ENCODE measurements at places on chromosomes 3 and 15. TPM values are rescaled to one million over a fixed set of nuclear protein-coding genes. Genes with fewer than 3 reads are reported as not detected.
A peak's percentile ranks its signal among the peaks of the same experiment; 100 is the strongest.

- DNase-seq, result no peak
These were observed 43.6 kb downstream of the MYO1E start for GRCh38 chr15:59329091-59329490.

DNA sequence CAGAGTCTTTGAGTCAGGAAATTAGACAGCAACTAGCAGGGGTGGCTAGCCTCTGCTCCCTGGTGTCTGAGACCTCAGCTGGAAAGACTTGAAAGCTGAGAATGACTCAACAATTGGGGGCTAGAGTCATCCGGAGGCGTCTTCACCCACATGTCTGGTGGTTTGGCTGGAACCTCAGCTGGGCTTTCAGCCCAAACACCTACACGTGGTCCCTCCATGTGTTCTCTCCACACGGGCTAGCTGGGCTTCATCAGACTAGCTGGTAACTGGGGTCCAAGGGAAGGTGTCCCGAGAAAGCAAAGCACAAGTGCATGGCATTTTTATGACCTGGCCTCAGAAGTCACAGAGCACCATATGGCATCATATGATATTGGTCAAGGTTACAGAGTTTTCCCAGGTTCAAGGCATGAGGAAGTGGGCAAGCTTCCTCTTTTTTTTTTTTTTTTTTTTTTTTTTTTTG is 19.9 kb upstream of the ABHD2 start:
- no peak for DNase-seq

DNA sequence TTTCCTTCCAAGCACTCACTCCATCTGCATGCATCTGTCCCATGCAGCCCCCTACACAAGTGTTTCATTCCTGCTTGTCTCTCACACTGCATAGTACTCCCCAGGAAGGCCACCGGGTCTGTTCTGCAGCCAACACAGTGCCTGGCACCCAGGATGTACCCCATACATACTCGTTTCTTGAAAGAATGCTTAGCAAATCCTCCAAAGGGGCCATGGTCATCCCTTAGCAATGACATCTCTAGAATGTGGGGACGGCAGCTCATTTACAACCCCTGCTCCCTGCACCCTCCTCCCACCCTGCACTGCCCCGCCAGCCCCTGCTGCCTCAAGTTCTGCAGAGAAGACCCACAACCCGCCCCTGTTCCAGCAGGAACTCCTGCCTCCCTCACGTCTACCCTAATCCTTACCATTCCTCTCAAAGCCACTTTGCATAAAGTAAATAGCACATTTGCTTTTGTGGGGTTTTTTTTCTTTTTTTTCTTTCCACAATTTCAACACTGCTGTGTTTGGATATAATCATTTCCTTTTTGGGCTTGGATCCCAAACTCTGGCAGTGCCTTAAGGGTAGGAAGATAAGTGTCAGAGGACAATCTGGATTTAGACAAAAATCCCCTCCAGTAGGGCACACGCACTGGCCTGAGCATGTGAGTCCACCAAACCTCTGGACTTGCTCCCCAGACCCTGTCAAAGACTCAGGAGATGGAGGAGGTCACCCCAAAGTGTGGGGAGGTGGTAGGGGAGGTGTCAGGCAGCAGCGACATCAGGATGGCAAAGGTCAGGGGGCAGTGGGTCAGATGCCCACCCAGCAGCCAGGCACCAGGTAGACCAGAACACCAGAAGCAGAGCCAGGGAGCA is 68.4 kb downstream of the MEGF11 start:
- DNase-seq, result no peak

- DNase-seq, result peak; percentile 48
These were observed 33.3 kb downstream of the CCNB2 start for GRCh38 chr15:59138243-59138642.

- DNase-seq, result no peak
These were observed 1.1 kb downstream of the PDIA5 start for GRCh38 chr3:123067689-123068600.

DNA sequence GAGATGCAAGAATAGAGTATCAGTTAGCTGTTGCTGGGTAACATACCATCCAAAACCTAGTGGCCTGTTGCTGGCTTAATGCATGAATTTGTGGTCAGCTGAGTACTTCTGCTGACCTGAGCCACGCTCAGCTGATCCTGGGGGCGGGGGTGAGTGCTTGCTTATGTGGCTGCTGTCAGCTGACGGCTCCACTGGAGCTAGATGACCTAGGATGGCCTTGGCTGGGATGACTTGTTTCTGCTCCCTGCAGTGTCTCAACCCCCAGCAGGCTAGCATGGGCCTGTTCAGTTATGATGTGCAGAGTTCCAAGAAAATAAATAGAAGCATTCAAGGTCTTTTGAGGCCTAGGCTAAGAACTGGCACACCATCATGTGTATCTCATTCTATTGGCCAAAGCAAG is 63.9 kb downstream of the FBLN2 start:
- peak; percentile 79 for DNase-seq

GRCh38 chr3:170355738-170356595 is 1.5 kb upstream of the SKIL start:
- peak; percentile 48 for DNase-seq

- DNase-seq, result peak; percentile 11
These were observed 36.6 kb upstream of the MAGEF1 start for GRCh38 chr3:184748219-184749135.

- DNase-seq, result no peak
These were observed 220.8 kb downstream of the RPLP1 start for GRCh38 chr15:69673291-69673881.

DNA sequence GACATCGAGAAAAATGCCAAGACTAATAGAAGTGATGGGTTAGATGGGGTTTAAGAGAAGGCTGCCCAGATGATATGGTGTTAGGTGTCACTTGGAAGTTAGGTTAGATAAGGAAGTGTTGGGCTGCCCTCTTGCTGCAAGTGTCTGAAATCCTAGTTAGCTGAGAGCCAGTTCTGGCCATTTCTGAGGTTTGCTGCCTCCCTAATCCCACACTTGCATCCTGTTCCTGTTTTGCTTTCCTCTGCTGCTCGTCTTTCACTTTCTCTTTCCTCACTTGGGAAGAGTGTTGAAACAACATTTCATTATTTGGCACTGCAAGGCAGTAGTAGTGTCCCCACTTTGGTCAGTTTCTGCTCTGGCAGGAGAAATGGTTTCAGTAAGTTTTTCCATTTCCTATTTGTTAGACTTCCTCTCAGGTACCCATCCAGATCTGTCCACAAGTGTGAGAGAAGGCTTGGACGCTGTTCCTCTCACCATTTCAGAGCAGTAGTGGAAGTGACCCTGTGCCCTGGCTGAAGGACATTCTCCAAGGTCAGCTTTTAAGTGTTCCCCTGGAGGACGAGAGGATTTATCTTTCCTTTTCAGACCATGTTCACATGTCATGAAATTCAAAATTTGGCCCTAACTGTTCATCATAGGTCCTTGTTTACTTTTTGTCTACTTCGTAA is 93.3 kb downstream of the ADAMTSL3 start:
- DNase-seq, result no peak

DNA sequence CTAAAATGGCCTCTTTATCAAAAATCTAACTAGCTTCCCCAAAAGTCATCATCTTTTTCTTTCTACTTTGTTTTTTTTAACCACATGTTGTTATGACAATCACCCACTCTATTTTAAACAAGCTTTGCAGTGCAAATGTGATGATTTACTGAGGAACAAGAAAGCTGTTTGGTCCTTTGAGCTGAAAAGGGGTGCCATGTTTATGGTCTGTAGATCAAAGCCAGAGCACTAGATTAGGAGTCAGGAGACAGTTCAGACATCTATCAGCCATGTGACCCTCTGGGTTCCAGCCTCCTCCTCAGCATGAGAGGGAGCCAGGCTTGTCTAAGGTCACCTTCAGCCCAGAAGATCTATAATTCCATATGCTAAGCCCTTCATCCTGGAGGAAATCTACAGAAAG is 65.9 kb downstream of the RPL22L1 start:
- no peak for DNase-seq

GRCh38 chr3:9785602-9786001 is 6.7 kb downstream of the TADA3 start:
- DNase-seq, result no peak

GRCh38 chr3:12706504-12707253 is 42.8 kb upstream of the RAF1 start:
- no peak for DNase-seq

- DNase-seq, result peak; percentile 74
These were observed 118.0 kb downstream of the ABI3BP start for GRCh38 chr3:100875239-100875638.

- no peak for DNase-seq
These were observed 143.7 kb upstream of the KCNMB2 start for GRCh38 chr3:178392511-178392926.

GRCh38 chr3:171915275-171915674 is 72.1 kb downstream of the TMEM212 start:
- DNase-seq, result no peak

- DNase-seq, result peak; percentile 92
These were observed at the start of gene CCDC9B for GRCh38 chr15:40340740-40341400. CCDC9B (minus strand) TSS chr15:40340939; CDS start chr15:40340819, 120 bp downstream.

DNA sequence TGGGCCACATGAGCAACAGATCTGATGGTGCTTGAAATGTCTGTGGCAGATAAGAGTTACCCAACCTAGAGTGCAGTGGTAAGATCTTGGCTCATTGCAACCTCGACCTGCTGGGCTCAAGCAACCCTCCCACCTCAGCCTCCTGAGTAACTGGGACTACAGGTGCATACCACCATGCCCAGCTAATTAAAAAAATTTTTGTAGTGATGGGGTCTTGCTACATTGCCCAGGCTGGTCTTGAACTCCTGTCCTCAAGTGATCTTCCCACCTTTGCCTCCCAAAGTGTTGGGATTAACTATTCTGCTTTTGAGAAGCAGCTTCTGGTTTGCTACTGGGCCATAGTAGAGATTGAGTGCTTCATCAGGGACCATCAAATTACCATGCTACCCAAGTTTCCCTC is 2.9 kb upstream of the TARS3 start:
- DNase-seq, result no peak

DNA sequence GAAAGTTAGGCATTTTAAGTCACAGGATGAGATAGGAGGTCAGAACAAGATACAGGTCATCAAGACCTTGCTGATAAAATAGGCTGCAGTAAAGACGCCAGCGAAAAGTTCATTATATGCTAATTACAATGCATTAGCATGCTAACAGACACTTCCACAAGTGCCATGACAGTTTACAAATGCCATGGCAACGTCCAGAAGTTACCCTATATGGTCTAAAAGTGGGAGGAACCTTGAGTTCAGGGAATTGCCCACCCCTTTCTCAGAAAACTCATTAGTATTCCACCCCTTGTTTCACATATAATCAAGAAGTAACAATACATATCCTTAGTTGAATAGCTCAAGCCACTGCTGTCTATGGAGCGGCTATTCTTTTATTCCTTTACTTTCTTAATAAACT is 92.7 kb upstream of the PLXND1 start:
- no peak for DNase-seq

DNA sequence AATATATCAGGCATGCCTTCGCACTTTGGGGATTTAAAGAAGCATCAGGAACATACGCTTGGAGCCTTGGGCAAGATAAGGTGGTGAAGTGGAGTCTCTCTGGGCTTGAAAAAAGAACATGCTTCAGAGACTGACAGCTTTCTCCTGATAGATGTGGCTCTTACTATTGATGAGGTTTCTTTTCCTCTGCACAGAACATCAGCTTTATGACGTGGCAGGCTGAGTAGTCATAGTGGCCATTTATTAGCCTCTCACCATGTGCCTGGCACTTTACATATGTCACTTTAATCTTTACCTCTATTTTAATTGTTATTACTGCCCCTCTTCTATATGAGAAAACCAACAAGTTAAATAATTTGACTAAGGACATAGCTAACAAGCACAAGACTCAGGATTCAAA is 19.0 kb upstream of the LRRC58 start:
- DNase-seq, result no peak

DNA sequence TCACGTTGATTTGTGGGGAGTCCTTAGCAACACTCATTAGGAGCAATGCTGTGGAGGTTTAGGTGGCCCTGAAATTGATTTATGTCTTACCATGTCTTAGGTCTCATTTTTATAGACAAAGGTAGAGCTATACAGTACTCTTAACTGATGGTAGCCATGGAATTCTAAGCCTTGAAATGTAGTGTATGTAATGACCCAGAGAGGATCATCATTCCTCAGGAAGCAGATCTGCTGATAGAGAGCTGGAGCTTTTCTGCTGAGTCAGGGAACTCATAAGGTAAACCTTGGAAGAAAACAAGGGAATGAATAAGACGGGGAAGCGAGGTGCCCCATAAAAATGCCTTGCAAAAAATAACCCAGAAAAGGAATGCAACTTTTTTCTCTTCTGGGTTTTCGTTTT is 34.0 kb upstream of the ZNF639 start:
- no peak for DNase-seq

- DNase-seq, result no peak
These were observed 55.0 kb upstream of the CTDSPL start for GRCh38 chr3:37806505-37807200.

DNA sequence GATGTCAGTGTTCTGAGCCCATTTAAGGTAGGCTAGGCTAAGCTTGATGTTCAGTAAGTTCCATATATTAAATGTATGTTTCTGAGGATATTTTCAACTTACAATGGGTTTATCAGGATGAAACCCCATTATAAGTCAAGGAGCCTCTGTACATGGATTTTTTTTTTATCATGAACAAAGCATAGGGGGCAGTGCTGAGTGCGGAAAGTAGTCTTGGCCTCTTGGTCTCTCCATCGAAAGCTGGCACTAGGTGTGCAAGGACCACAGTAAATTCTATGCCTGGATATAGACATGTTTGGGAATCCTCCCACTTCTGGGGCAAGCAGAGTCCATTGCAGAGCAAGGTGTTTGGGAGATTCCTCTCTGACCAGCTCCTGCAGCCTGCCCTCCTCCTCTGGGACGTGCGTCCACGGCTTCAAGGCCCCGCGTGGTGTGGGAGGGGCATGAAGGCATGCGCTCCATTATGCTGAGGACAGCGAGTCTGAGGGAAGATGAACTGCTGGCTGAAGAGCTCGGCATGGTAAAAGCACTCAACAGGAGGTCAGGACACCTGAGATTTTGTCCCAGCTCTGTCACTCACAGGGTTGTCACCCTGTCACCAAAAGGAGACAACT is 122.9 kb upstream of the LIPC start:
- no peak for DNase-seq

NPAP1 gene
- not detected for total RNA-seq

REC114 gene
- 0.84 TPM for total RNA-seq

ADCY5 gene
- 273 TPM for total RNA-seq

TM4SF1 gene
- 112 TPM for total RNA-seq

LMAN1L gene
- total RNA-seq, result 23.5 TPM

ATP1B3 gene
- total RNA-seq, result 31.1 TPM

FBXW12 gene
- not detected for total RNA-seq

CCDC13 gene
- 0.17 TPM for total RNA-seq

CAMK2N2 gene
- not detected for total RNA-seq

CYP8B1 gene
- not detected for total RNA-seq

SPTBN5 gene
- 3.6 TPM for total RNA-seq

PLCL2 gene
- total RNA-seq, result 76.9 TPM

PAQR5 gene
- total RNA-seq, result 1.7 TPM
